ENCODE measurements at places on chromosomes 1 and 21.
A peak's percentile ranks its signal among the peaks of the same experiment; 100 is the strongest.

DNA sequence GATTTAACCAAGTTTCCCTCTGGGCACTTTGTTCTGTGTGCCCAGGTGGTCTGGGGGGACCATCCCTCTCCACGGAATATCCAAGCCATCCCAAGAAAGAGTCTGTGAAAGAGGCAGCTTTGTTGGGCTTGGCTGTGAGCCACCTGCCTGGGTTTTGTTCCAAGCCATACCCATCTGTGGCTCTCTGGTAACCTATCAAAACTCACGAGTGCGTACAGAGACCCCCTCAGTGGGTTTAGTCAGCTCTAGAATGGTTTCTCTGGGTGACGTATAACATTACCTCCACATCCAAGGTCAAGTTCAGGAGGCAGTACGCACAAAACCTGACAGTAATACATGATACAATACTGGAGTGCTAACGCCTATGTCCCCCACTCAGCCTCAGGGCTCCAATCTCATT lies 54.2 kb downstream of the DNTTIP2 start:
- DNase-seq = no peak

DNA sequence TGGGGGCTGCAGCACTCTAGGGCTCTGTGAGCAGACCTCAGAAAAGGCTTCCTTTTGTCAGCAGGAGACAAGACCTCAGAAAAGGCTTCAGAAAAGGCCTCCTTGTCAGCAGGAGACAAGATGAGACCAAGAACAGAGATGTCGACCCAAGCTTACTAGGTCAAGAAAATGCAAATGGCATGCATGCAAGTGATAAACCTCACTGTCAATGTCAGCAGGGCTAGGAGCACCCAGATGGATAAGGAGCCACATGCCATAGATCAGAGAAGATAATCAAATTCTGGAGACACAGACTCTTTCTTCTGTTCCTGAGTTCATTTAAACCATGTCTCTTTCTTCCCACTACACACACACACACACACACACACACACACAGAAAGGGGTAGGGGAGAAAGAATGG lies 285.9 kb downstream of the CHRM3 start:
- no peak for DNase-seq

GRCh38 chr1:99691175-99691574 lies 45.3 kb downstream of the PALMD start:
- no peak for DNase-seq

GRCh38 chr21:17775431-17776126 lies 43.6 kb downstream of the C21orf91 start:
- DNase-seq = no peak

DNA sequence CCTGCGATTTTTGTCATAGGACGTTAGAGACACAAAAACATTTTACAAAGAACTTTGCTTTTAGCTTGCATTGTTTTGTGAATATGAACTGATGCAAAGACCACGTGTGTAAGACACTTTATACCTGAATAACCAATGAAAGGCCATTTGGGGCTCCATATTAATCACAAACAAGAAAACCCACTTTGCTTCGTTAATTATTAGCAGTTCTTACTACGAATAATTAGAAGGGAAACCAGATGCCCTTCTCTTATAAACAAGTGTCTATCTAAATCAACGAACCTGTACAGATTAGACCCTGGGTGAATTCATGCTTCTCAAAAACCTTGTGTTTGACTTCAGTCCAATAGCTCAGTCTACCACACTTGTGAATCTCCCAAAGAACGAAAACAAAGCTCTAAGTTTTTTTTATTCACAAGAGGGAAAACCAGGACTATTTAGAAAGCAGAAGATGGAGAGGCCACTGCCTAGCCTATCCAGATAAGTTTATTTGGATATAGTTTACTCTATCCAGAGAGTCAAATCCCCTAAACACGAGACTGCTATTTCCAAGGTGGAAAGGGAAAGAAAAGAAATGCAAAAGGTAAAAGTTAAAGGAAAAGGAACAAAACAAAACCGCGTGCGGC lies 897 bp downstream of the CYYR1 start:
- DNase-seq = no peak

DNA sequence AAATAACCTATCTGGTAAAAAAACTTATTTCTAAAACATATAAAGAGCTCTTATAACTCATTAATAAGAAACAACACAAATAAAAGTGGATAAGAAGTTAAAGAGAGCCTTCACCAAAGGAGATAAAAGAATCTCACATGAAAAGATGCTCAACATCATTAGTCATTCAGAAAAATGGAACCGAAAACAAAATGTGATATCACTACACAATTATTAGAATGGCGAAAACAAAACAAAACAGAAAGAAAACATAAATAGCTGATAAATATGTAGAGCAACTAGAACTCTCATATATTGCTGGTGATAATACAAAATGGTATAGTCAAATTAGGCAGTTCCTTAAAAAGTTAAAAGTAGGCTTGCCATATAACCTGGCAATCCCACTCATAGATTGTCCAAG lies 1109.3 kb downstream of the PLA2G4A start:
- DNase-seq = no peak

DNA sequence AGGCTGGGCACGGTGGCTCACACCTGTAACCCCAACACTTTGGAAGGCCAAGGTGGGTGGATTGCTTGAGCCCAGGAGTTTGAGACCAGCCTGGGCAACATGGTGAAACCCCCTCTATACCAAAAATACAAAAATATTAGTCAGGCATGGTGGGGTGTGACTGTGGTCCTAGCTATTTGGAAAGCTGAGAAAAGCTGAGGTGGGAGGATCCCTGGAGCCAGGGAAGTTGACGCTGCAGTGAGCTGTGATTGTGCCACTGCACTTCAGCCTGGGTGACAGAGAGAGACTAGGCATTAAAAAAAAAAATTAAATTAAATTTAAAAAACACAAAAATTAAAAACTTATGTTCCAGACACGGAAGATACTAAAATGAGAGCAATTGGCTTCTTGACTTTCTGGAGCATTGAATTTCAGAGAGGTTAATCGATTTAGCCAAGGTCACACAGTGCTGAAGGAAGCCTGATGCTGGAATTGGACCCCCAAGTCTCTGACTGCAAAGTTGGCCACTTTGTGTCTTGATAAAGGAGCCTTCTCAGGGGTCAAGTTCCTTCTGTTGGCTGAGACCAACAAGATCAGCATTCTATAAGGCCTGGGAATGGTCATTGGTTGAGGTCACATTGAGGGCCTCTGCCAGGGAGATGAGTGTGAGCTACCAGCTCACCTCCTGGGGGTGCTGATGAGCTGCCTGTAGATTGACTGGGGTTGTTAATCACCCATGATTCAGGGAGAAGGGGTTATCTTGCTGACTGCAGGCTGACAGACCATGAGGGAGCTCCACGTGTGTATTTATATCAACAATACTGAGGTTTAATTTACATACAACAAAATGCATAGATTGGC lies 54.3 kb downstream of the RPS6KA1 start:
- DNase-seq = no peak

DNA sequence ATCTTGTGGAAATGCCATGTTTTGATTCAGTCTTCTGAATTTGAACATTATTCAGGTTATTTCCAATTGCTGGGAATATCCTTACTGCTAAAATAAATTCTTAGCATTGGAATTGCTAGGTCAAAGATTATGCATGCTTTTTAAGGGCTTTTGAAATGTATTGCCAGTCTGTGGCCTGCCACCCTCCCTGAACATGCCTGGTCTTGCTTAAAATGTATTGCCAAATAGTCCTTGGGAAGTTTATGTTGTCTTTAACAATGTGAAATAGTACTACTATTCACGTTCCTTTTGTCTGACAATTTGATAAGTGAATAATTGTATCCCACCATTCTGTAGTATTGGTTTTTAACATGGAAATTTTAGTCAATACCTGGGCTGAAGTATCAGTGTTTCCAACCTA lies 13.6 kb downstream of the TARDBP start:
- no peak for DNase-seq

DNA sequence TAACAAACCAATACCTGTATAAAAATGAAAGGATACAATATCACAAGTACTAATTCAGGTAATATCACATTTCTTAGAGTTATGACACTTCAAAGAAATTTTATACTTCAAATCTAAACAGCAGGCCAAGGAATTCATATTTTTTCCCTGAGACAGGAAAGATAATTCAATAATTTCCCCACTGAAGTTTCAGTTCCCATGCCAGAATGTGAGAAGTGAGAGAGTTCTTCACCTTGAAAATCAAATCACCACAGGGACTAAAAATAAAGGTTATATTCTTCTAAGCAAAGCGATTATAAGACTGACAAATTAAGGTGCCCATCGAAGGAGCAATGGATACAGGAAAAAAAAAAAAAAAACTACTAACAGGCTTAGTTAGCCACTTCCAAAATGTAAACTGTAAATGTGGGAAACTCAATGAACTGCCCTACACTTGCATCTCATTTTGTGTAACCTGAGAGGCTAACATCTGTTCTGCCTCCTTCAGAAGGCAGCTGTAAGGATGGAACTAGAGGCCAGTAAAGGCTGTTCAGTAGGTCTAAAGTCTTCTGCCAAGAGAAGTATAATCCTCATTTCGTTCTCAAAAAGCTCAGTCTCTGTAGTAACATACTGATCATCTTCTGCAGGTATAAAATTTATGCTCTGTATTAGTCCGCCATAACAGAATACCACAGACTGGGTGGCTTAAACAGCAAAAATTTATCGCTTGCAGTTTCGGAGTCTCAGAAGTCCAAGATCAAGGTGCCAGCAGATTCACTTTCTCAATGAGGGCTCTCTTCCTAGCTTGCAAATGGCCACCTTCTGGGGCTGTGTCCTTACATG lies 127.8 kb downstream of the RERE start:
- no peak for DNase-seq

DNA sequence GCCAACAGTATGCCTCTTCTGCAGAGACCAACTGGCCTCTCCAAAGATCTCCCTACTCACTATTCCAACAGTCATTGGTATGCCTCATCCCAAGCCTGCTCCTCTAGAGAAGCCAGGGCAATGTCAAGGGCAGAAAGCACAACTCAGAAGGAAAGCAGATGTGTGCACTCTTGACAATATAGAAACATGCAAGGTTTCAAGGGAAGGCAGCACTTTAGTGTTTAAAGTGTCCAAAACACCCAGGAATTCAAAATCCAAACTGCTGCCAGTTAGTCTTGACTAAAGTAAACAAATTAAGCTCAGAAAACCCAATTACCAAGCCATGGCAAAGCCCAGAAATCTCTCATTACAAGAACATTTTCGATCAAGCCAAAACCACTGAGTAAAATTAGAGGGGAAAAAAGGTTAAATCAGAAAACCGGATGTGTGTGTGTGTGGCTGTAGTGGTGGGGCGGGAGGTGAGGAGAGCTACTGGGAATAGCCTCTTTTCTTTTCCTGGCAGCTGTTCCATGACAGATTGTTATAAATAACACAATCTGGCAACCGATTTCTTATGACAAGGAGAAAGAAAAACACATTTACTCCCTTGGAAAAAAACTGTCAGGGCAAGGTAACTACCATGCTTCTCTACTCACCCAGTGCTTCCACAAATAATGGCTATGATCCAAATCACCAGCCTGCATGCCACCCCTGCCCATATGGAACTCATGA lies 39.2 kb downstream of the EIF2B3 start:
- DNase-seq = no peak

- no peak for DNase-seq
Observed at GRCh38 chr1:239810061-239810481, 281.6 kb upstream of the FMN2 start.

DNA sequence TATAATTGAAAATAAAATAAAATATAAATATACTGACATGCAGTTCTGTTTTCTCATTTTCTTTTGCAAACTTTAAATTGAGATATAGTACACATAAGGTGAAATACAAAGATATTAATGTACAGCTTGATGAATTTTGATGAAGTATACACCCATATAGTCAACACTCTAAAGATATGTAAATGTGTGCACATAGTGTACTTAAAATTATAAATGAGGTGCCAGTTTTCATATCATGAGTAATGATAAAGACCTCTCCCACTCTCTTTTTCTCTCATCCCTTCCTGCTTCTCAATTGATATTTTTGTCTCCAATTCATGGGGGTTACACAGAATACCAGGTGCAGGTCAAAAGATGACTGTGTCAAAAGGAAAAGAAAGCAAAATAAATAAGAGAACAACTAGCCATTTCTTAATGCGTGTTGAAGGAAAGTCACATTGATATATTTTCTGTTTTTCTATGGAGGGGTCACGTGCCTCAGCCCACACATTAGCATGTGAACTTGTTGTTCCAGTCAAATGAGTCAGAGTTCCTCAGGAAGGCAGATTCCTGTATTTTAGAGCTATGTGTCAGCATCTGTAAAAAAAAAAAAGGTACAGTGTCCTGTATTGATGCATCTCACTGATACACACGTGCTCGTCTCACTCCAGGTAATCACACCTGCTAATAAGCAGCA lies 64.3 kb upstream of the HOOK1 start:
- DNase-seq = no peak

GRCh38 chr1:232954594-232955365 lies 4.4 kb downstream of the NTPCR start:
- no peak for DNase-seq

GRCh38 chr1:119181218-119181617 lies 40.8 kb upstream of the WARS2 start:
- no peak for DNase-seq

DNA sequence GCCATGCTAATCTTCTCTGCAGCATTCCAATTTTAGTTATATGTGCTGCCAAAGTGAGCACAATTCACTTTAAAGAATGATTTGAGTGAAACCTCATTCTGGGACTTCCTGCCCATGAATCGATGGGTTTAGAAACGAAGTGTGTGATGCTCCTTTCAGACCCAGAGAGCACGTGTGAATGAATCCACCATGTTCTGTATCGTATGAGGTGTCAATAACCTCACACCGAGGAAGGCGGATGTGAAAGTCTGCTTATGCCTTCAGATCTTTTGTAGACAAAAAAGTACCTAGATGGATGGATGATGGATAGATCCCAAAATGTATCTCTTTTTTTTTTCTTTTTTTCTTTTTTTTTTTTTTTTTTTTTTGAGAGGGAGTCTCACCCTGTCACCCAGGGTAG lies 13.8 kb downstream of the UBASH3A start:
- no peak for DNase-seq

- DNase-seq = no peak
Observed at GRCh38 chr1:26538480-26539412, 9.2 kb downstream of the RPS6KA1 start.

- DNase-seq = peak; percentile 53
Observed at GRCh38 chr1:160251687-160252526, 10.4 kb downstream of the DCAF8 start.

DNA sequence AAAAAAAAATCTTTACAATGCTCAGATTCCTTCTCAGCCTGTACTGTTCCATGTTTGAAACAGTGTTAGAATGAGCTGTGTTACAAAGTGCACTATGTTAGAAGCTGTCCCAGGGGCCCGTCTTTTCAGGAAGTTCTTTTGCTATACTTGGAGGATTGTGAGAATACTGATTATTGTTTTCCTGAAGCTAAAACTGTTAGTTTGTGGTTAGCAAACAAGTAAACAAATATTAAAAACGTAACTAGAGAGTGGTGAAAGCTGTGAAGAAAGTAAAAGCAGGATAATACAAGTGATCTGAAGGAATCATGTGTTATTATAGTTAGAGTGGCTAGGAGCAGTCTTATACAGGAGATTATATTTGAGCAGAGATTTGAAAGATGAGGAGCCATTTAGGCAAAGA lies 35.6 kb downstream of the CAMSAP2 start:
- DNase-seq = no peak

DNA sequence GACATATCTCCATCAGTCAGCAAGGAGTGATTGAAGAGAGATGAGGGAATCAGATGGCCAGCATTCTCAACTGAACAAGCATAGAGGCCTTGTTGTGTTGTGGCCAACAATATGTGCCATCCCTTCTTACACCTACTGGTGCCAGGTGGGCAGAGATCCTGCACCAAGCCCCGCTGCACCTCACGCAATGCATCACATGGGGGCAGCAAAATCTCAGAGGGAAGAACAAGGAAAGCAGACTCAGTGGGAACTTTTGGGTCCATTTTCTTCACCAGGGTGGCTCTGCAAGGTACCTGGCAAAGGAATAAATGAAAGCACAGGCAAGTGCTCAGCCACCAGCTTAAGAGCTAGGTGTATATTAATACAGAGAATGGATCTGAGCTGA lies 33.2 kb downstream of the HSD3B2 start:
- no peak for DNase-seq

Measured in NCI-H1930 (cell line).